ENCODE measurements at places on chromosomes 2 and 18.

GRCh38 chr2:143158551-143159485 lies 29.6 kb downstream of the ARHGAP15 start:
- DNase-seq = no peak

DNA sequence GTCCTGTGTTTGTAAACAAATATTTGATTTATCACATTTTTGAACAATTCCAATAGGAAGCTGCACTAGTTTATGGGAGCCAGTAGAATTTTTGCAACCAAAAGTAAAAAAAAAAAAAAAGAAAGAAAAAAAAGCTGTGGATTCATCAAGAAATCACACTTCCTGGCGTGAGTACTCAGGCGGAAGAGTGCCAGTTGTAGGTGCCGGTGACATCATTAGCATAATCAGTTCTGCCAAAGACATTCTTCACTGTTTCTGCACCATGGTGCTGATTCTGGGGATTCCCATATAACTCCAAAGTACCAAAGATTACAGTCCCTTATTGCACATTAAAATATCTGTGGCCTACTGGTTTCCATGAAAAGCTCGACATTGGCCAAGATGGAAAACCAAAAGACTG lies 32.8 kb downstream of the RAPGEF4 start:
- DNase-seq = no peak

- DNase-seq = no peak
Observed at GRCh38 chr18:78722929-78723710, 256.5 kb upstream of the SALL3 start.

GRCh38 chr2:160630801-160631590 lies 137.4 kb upstream of the RBMS1 start:
- no peak for DNase-seq

GRCh38 chr2:150467621-150467963 lies 19.9 kb downstream of the RND3 start:
- no peak for DNase-seq

DNA sequence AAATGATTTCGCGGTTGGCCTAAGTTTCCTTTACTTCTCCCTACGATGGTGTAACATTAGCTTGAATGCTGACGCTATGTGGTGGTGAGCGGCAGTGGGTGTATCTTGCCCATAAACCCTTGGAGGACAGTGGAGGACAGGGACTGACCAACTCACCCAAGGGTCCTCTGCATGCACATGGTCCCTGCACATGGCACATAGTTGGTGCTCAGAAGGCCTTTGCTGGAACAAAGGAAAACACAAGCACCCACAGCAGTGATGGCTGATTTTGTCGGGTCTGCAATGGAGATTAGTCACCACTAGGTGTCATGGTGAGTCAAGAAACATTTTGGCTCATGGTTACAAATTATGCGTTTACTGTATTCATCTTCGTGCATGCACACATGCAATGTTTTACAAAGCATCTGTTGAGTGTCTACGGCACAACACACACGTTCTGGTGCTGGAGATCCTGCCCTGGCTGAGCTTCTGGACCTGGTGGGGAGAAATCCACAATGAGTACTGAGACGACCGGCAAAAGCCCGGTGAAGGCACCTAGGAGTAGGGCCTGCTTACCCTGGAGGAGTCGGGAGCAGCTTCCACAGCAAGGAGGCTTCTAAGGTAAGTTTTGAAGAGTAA lies 44.0 kb downstream of the PDCL3 start:
- peak; percentile 31 for DNase-seq

DNA sequence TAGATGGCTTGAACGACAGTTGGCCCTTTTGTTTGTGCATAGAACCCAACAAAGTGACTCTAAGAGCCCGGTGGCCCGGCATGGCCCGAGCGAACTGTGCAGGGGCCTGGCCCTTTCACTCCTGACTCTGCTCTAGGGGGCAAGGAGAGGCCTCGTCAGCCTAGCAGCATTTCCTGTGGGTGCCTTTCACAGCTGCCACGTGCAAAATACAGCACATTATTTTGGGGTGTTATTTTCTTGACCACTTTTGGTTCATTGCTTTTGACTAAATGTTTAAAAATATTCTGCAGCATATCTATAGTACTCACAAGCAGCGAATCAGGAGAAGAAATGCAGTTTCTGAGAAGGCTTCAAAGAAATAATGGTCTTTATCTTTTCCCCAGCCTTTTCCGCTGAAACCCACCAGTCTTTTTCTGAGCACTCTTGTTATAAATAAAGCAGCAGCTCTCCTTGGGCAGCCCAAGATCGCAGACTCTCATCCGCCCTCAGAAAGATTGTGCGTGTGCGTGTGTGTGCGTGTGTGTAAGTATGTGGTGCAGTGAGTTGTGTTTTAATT lies 31.3 kb downstream of the DGKD start:
- DNase-seq = no peak

- DNase-seq = no peak
Observed at GRCh38 chr2:16625759-16626158, 39.9 kb downstream of the CYRIA start.

DNA sequence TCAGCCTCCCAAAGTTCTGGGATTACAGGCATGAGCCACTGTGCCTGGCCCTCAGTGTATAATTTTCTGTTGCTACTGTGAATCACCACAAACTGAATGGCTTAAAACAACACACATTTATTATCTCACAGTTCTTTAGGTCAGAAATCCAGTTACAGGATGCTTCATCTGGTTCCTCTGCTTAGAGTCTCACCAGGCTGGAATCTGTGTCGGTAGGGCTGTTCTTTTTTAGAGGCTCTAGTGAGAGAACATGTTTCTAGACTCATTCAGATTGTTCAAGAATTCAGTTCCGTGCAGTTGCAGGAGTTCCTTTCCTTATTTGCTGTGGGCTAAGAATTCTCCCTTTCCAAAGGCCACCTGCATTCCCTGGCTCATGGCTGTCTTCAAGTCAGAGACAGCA lies 22.2 kb downstream of the CCDC121 start:
- no peak for DNase-seq

- DNase-seq = no peak
Observed at GRCh38 chr2:156704132-156704531, 268.0 kb downstream of the GPD2 start.

GRCh38 chr18:80096032-80096565 lies 13.0 kb upstream of the ADNP2 start:
- no peak for DNase-seq

DNA sequence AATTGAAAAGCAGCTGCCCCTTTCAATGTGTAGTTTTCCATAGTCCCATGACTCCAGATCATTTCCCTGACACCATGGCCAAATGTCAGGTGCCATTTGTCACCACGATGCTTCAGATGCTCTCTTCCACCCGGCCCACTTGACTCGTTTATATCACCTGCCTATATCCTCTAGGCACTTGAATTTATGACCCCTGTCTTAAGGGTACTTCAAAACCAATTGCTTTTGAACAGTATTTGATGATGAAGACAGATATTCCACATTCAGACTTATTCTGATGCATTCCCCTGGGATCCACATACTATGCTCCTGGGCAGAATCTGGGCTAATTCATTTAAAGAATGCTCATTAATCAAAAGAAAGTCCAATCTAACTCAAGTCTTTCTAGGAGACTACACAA lies 16.9 kb upstream of the RHBDD1 start:
- DNase-seq = no peak

GRCh38 chr2:100236166-100236565 lies 86.1 kb downstream of the LONRF2 start:
- DNase-seq = no peak

- DNase-seq = no peak
Observed at GRCh38 chr2:64698668-64699444, 45.1 kb upstream of the SERTAD2 start.

- no peak for DNase-seq
Observed at GRCh38 chr18:74183130-74183529, 34.8 kb downstream of the TIMM21 start.

DNA sequence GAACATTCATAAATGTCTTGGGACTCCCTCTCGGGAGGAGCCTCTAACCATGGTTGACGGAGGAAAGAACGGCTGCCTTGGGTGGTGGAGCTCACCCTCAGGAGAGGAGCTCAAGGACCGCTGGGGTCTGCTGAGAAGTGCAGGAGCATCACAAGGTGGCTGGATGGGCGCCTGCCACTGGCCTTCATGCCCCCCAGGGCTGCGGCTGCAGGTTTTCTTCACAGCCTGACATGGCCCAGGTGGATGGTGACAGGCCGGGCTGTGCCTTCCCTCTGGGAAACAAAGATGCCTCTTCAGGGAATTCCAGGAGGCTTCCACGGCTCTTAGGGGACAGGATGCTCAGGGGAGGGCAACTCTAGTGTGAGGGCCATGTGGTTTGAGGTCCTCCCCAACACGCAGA lies 119.5 kb upstream of the PXDN start:
- DNase-seq = no peak

DNA sequence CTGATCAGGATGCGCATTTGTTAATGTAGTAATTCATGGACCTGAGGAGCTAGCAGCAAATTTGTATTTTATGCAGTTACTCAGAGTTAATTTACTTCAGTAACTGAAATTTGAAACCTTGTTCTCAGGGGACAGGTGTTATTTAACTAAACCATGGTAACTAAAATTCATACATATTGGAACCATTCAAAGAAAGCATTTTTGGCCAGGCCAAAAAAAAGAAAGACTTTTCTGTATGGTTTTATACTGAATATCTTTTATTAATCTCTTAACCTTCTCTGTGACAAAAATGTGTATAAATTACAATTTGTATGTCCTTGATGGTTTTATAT lies 4.4 kb upstream of the KLHL23 start:
- DNase-seq = no peak

- DNase-seq = no peak
Observed at GRCh38 chr2:162914161-162914560, 75.6 kb upstream of the KCNH7 start.

- no peak for DNase-seq
Observed at GRCh38 chr2:219836647-219837177, 209.3 kb downstream of the SLC4A3 start.

DNA sequence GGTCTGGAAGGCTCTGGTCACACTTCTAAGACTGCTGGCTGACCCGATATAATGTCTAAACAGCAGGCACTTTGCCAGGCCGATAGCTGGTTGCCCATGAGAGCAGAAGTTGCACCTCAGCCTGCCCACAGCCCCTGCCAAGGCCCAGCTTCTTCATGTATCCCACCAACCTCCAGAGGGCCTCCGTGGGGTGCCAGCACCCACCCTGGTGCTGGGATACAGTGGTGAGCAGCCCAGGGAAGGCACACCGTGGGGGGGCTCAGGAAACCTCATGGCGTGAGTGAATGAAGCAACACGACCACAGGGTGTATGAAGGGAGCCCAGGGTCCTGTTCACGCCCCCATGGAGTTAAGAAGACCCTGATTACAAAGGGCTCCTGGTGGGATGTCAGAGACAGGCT lies 16.2 kb upstream of the GLI2 start:
- no peak for DNase-seq

DNA sequence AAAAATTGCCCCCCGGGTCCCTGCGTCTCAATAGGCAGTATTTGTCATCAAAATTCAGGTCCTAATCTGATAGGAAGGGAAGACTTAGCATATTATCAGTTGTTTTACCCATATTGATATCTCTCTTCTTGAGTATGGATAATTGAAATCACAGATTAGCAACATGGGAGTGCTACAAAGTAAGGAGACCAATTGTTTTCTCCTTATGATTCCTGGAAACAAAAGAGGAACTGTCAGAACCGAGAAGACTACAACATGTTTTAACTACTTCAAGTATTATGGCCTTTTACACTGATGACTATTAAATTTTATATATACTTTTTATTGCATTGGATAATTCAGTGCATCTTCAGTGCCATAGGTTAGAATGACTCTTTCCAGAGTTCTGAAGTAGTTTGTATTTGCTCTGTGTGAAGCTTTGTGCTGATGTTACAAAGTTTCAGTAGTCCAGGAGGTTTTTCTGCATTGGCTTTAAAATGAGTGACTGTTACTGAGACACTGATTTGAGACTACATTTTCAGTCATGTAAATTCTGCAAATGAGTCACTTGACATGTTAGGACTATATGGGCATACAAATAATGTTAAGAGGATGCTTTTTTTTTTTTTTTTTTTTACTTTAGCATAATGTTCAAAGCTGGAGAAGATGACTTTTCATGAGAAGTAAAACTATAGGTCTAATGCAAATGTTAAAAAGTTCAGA lies 19.7 kb upstream of the TLK1 start:
- no peak for DNase-seq

- DNase-seq = no peak
Observed at GRCh38 chr2:176834226-176834625, 378.4 kb upstream of the HNRNPA3 start.

DNA sequence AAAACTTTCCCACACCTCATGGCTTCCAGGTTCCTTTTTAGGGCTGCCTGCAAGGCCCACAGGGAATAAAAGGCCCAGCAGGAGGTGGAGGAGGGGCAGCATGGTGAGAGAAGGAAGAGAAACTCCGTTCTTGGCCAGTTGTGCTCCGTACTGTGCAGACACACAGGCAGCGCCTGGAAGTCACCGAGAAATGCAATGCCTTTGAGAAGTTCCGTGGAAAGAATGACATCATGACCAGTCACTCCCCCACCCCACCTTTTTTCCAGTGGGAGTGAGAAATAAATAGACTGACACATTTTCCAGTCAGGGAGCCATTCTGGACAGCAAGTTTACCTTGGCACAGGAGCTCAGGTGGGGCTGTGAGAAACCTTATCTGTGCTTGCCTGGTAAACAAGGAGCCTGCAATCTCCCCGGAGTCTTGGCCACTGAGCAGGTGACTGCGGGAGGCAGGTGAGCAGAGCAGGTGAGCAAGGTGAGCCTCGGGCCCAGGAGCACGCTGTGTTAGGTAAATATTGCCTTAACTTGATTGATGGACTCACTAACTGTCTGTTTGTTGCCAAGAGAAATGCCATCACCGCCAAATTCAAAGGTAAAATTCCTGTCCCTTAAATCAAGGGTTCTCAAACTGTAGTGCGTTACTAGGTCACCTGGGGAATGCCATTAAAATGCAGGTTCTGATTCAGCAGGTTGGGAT lies 13.5 kb upstream of the LBH start:
- DNase-seq = no peak

DNA sequence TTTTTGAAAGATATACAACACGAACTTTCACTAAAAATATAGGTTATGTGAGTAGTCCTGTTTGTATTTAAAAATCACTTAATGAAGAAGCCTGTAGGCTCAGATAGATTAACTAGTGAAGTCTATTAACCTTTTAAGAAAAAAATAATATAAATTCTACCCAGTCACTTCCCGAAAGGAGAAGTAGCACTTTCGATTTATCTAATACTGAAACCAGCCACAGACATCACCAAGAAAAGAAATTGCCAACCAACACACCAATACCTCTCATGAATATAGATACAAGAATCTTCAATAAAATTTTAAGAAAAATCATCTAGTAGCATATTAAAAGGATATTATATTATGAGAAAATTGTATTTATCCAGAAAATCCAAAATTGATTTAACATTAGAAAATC lies 160.5 kb downstream of the GALNT13 start:
- no peak for DNase-seq

GRCh38 chr2:172829229-172829628 lies 93.6 kb downstream of the RAPGEF4 start:
- no peak for DNase-seq

- DNase-seq = peak; percentile 37
Observed at GRCh38 chr2:176136374-176137251, 7.1 kb downstream of the HOXD8 start.

GRCh38 chr2:211793690-211794089 lies 744.9 kb downstream of the ERBB4 start:
- no peak for DNase-seq
